ENCODE measurements at places on chromosomes 5 and 9.

GRCh38 chr5:1343315-1343751 is 1.6 kb downstream of the CLPTM1L start:
- H3K4me1 ChIP-seq, result peaks cover 9% of the 10 kb centered on the region
- DNase-seq, result no peak
- no peak overlapping the region for H3K4me3 ChIP-seq
- H3K27me3 ChIP-seq, result no peaks in the 10 kb centered on the region
- peaks cover 42% of the 10 kb centered on the region for H3K36me3 ChIP-seq

- no peaks in the 10 kb centered on the region for H3K4me1 ChIP-seq
- no peak overlapping the region for H3K27ac ChIP-seq
- no peaks in the 10 kb centered on the region for H3K27me3 ChIP-seq
- no peak overlapping the region for H3K4me3 ChIP-seq
- DNase-seq, result no peak
These were observed 138.8 kb downstream of the PIK3R1 start for GRCh38 chr5:68354315-68354714.

DNA sequence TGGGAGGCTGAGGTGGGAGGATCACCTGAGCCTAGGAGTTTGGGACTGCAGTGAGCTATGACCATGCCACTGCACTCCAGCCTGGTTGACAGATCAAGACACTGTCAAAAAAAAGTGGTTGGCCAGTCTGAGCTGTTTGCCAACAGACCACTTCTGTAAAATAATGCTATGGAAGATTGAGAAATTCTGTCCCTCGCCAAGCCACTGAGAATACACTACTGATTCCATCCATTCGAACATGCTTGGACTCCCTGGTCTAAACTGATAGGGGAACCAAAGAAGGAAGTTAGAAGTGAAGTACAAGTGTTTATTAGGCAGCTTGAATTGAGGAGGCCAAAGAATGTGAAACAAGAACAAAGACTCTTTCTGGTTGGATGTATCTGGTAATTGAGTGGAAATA is 27.2 kb downstream of the ENC1 start:
- DNase-seq, result no peak
- no peak overlapping the region for H3K27ac ChIP-seq
- no peaks in the 10 kb centered on the region for H3K36me3 ChIP-seq
- no peaks in the 10 kb centered on the region for H3K27me3 ChIP-seq
- no peak overlapping the region for H3K4me3 ChIP-seq

DNA sequence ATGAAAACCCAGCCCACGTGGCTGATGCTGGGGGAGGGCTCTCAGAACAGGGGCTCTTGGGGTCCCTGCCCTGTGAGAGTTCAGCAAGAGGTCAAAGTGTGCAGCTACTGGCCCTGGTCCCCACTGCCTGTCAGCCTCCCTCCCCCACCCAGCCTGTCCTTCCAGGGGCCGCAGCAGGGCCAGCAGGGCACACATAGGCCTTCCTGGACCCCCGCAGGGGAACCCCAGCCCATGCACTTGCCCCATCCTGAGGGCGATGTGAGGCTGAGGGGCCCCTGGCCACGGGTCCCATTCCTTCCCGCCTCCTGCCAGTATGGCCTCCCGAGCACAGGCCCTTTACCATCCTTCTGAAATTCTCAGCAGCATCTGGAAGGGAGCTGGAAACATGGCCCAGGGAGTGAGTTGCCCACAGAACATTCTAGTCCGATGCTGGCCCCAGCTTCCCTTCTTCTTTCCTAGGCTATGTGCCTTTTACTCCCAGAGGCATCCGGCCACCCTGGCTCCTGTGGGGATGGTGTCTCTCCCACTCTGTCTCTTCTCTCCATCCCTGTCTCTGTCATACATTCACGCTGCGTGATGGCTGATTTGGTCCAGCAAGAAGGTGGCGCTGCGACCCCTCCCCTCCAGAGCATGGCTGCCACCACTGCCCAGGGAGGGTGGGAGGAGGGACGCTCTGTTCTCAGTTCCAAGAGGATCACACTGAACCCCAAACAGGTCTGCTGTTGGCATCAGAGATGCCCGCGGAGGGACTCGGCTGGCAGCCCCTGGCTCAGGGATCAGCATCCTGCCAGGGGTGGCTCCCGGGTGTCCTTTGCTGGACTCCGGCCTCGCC is 19.6 kb downstream of the MRPL36 start:
- H3K36me3 ChIP-seq, result no peaks in the 10 kb centered on the region
- H3K4me1 ChIP-seq, result no peaks in the 10 kb centered on the region
- no peak overlapping the region for H3K27ac ChIP-seq
- no peak for DNase-seq
- H3K4me3 ChIP-seq, result no peak overlapping the region

DNA sequence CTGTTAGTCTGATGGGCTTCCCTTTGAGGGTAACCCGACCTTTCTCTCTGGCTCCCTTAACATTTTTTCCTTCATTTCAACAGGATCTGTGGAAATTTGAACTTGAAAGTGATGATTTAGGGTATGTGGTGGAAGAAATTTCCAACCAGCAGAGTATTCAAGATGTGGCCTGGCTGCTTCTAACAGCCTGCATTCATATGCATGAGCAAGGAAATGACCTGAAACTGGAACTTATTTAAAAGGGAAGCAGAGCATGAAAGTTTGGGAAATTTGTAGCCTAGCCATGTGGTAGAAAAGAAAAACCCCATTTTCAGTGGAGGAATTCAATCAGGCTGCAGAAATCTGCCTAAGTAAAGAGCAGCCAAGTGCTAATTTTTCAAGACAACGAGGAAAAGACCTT is 41.7 kb downstream of the UNC13B start:
- no peak overlapping the region for H3K27ac ChIP-seq
- no peak for DNase-seq
- H3K4me3 ChIP-seq, result no peak overlapping the region
- no peaks in the 10 kb centered on the region for H3K27me3 ChIP-seq
- H3K4me1 ChIP-seq, result no peaks in the 10 kb centered on the region
- no peaks in the 10 kb centered on the region for H3K36me3 ChIP-seq

- no peak overlapping the region for H3K27ac ChIP-seq
- no peaks in the 10 kb centered on the region for H3K27me3 ChIP-seq
- DNase-seq, result no peak
- H3K36me3 ChIP-seq, result peaks cover 35% of the 10 kb centered on the region
- no peaks in the 10 kb centered on the region for H3K4me1 ChIP-seq
These were observed 30.0 kb downstream of the RBM27 start for GRCh38 chr5:146233441-146233840.

DNA sequence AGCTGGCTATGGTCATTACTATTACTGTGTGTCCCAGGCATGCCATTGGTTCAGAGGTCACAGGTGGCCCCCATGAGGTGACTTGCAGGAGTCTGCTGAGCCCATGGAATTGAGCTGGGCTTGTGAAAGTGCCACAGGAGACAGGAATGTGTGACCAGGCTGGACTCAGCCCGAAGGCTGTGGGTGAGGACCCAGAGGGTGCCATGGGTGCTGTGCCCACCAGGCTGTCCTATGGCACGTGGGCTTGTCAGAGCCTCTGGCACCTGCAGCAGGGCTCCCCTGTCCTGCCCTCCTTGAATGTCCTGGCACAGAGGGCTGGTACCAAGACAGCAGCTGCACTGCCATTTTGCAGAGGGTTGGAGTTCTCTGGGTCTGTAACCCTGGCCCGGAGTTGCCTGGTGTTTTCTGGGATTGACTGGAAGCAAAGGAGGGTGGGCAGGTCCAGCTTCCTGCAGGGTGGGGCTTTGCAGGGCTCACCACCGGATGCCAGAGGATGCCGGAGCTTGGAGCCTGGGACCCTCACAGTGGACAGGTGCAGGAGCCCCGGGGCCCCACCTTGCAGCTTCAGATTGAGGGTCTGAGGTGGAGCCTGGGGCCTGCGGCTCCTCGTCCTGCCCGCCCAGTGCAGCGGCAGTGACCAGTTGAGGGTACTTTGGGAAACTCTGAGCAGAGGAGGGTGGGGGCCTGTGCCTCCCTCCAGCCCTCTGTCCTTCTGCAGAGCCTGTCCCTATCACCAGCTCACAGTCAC is 14.2 kb downstream of the COL5A1 start:
- no peaks in the 10 kb centered on the region for H3K27me3 ChIP-seq
- H3K36me3 ChIP-seq, result peaks cover 40% of the 10 kb centered on the region
- peaks cover 44% of the 10 kb centered on the region for H3K4me1 ChIP-seq
- no peak overlapping the region for H3K27ac ChIP-seq
- DNase-seq, result no peak

DNA sequence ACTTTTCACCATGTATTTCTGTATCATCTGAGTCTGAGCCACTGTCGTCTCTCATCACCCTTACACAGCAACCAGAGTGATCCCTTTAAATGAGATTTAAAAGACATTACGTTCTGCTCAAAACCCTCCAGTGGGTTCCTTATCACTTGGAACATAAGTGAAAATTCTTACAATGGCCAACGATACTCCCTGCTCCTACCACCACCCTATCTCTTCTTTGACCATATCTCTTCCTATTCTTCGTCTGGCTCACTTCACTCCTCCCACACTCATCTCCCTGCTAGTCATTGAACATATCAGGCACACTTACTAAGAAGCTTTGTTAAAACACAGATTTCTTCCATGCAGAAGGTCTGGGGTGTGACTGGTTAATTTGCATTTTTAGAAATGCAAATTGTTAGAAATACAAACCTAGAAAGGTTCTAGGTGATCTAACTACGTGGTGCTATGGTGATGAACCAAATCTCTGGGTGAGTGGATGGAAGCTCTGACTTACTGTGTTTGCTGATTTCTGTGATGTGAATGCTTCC is 166.6 kb upstream of the CD180 start:
- DNase-seq, result no peak
- H3K4me1 ChIP-seq, result no peaks in the 10 kb centered on the region
- H3K36me3 ChIP-seq, result no peaks in the 10 kb centered on the region

- H3K27me3 ChIP-seq, result no peaks in the 10 kb centered on the region
- no peaks in the 10 kb centered on the region for H3K4me1 ChIP-seq
- no peak for DNase-seq
- H3K36me3 ChIP-seq, result no peaks in the 10 kb centered on the region
- no peak overlapping the region for H3K27ac ChIP-seq
These were observed 31.6 kb upstream of the ANXA6 start for GRCh38 chr5:151189151-151189550.

- no peak overlapping the region for H3K27ac ChIP-seq
- H3K4me3 ChIP-seq, result no peak overlapping the region
- H3K36me3 ChIP-seq, result no peaks in the 10 kb centered on the region
- H3K4me1 ChIP-seq, result peaks cover 8% of the 10 kb centered on the region
- DNase-seq, result peak; percentile 91
These were observed 46.7 kb downstream of the IL31RA start for GRCh38 chr5:55897905-55898304.

DNA sequence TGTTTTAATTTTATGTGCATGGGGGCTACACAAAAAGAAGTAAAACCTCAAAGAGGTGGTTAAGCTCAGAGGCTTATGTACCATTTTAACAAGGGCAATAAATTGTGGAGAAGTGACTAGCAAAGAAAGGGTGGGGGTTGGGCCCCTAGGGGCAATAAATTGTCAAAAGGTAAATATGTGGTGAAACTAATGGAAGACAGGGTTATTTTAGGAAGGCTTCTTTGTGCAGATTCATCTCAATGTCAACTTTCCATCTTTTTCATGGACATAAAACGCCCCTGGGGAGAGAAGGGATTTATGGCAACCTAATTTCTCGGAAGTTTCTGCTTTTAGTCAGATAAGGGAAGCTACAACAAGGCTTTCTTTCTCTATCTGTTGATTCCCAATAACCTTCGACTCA is 42.5 kb upstream of the GOLM1 start:
- no peak for DNase-seq
- peaks cover 2% of the 10 kb centered on the region for H3K4me1 ChIP-seq
- H3K36me3 ChIP-seq, result no peaks in the 10 kb centered on the region
- no peaks in the 10 kb centered on the region for H3K27me3 ChIP-seq

DNA sequence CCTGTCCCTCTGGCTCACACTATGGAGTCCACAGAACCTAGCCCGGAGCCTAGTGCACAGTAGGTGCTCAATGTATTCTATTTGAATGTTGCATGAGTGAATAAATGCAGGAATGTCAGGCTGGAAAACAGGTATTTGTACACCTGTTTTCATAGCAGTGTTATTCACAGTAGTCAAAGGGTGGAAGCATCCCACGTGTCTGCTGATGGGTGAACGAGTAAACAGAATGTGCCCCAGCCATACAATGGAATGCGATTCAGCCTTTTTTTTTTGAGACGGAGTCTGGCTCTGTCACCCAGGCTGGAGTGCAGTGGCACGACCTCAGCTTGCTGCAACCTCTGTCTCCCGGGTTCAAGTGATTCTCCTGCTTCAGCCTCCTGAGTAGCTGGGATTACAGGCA is 31.5 kb upstream of the IER5L start:
- DNase-seq, result no peak
- no peaks in the 10 kb centered on the region for H3K36me3 ChIP-seq
- no peak overlapping the region for H3K4me3 ChIP-seq
- H3K27ac ChIP-seq, result no peak overlapping the region

- H3K4me1 ChIP-seq, result peaks cover 26% of the 10 kb centered on the region
- no peaks in the 10 kb centered on the region for H3K36me3 ChIP-seq
- no peak for DNase-seq
- no peaks in the 10 kb centered on the region for H3K27me3 ChIP-seq
- H3K4me3 ChIP-seq, result no peak overlapping the region
These were observed 53.2 kb downstream of the GALNT10 start for GRCh38 chr5:154243736-154244135.

GRCh38 chr9:132826621-132827365 is 51.3 kb downstream of the AK8 start:
- H3K36me3 ChIP-seq, result no peaks in the 10 kb centered on the region
- H3K4me3 ChIP-seq, result no peak overlapping the region
- H3K27me3 ChIP-seq, result no peaks in the 10 kb centered on the region
- no peak for DNase-seq

DNA sequence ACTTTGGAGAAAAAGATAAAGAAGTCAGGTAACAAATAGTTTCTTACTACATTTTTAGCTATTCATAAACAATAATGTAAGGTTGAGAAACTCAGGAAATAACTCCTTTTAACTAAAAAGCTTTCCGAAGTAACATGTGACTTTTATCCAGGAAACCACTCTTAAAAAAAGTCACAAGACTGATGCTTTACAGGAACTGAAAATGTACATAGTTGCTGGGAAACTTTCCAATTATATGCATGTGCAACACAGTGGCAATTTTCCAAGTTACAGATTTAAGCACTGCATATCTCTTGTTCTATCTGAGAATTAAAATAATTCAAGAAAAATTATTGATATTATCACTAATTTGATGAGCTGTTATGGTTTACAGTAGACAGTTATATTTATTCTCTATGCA is 105.2 kb downstream of the CDH10 start:
- no peak for DNase-seq
- H3K4me3 ChIP-seq, result no peak overlapping the region
- no peaks in the 10 kb centered on the region for H3K27me3 ChIP-seq
- no peaks in the 10 kb centered on the region for H3K36me3 ChIP-seq

- no peak overlapping the region for H3K4me3 ChIP-seq
- DNase-seq, result no peak
- no peak overlapping the region for H3K27ac ChIP-seq
- H3K4me1 ChIP-seq, result no peaks in the 10 kb centered on the region
These were observed 105.2 kb upstream of the CACNA1B start for GRCh38 chr9:137772281-137772873.

- H3K4me1 ChIP-seq, result no peaks in the 10 kb centered on the region
- DNase-seq, result no peak
- H3K27me3 ChIP-seq, result no peaks in the 10 kb centered on the region
- no peak overlapping the region for H3K27ac ChIP-seq
These were observed 491.5 kb downstream of the IRX1 start for GRCh38 chr5:4087110-4087509.

Measured in trophoblast cell (in vitro differentiated cells and primary cell).